ENCODE measurements at places on chromosomes 4 and X. TPM values are rescaled to one million over a fixed set of nuclear protein-coding genes. Genes with fewer than 3 reads are reported as not detected.

The SLC10A4 gene
- not detected for total RNA-seq

The ANTXR2 gene
- 87.5 TPM for total RNA-seq

The ASB5 gene
- total RNA-seq: not detected

The MEPE gene
- total RNA-seq: not detected

DNA sequence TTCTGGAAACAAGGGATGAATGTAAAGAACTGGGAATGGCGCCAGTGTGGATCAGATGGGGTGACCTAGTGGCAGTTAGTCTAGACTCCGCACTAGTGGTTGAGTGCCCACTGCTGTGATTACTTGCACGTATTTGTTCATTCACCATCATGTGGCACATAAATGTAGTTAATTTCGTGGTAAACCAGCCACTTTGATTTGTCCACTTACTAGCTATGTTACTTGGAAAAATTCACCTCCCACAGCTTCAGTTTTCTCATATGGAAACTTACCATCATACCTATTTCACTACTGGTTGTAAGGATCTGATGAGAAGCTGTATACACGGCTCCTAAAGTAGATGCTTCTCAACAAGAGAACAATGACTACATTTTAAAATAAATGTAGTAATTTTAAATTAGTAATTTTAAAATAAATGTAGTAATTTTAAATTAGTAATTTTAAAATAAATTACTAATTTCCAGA, 394 bp upstream of the DYNLT3 start:
- H3K27ac ChIP-seq: peak overlapping the region; percentile 43
- H3K36me3 ChIP-seq: no peaks in the 10 kb centered on the region
- peak overlapping the region; percentile 84 for H3K4me3 ChIP-seq
- no peaks in the 10 kb centered on the region for H3K27me3 ChIP-seq

- peak overlapping the region; percentile 19 for H3K27ac ChIP-seq
- H3K36me3 ChIP-seq: no peaks in the 10 kb centered on the region
- no peaks in the 10 kb centered on the region for H3K27me3 ChIP-seq
- peak; percentile 82 for DNase-seq
- peaks cover 44% of the 10 kb centered on the region for H3K4me1 ChIP-seq
Observed at GRCh38 chr4:111632641-111633151, 512.6 kb upstream of the FAM241A start.

- peak; percentile 81 for DNase-seq
- H3K4me3 ChIP-seq: peak overlapping the region; percentile 92
- H3K27me3 ChIP-seq: no peaks in the 10 kb centered on the region
- H3K4me1 ChIP-seq: peaks cover 31% of the 10 kb centered on the region
- H3K27ac ChIP-seq: peak overlapping the region; percentile 65
Observed at GRCh38 chr4:125315576-125316400, 1.0 kb downstream of the FAT4 start.

GRCh38 chr4:174244441-174244840, 39.0 kb downstream of the FBXO8 start:
- peaks cover 9% of the 10 kb centered on the region for H3K4me1 ChIP-seq
- no peaks in the 10 kb centered on the region for H3K27me3 ChIP-seq
- peaks cover 9% of the 10 kb centered on the region for H3K36me3 ChIP-seq
- H3K27ac ChIP-seq: no peak overlapping the region

GRCh38 chr4:150108691-150109090, 30.4 kb downstream of the DCLK2 start:
- no peaks in the 10 kb centered on the region for H3K27me3 ChIP-seq
- H3K4me1 ChIP-seq: no peaks in the 10 kb centered on the region
- H3K36me3 ChIP-seq: no peaks in the 10 kb centered on the region
- no peak for DNase-seq
- H3K27ac ChIP-seq: no peak overlapping the region

GRCh38 chr4:96698831-96699230, 858.9 kb downstream of the PDHA2 start:
- H3K27ac ChIP-seq: no peak overlapping the region
- H3K27me3 ChIP-seq: no peaks in the 10 kb centered on the region
- no peaks in the 10 kb centered on the region for H3K4me1 ChIP-seq

DNA sequence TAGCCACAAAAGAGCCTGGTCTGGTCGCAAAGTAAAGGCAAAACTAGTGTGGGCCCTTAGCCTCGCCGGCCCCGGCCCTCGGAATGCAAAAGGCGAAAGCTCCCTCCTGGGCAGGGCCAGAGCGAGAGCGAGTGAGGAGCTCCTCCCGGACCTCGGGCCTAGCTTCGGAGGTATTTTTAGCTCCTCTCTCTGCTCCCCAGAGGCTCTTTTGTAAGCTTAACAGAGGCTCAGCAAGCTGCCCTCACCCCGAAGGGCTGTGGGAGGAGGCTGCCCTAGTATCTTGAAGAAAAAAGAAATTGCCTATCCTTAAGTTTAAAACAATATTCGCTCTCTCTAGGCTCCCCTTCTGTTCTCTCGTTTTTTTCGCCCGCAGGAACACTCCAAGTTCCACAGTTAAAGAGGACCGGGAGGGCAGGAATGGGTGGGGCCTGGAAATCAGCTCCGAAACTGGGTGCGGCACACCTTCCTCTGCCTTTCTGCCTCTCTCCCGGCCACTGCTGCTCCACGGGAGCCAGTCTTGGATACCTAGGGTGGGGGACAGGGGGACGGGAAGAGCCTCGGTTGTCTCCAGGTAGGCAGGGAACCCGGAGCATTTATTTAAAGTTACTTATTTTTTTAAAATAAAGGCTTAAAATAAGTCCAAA, 12.1 kb downstream of the HAND2 start:
- H3K4me3 ChIP-seq: no peak overlapping the region
- H3K27me3 ChIP-seq: no peaks in the 10 kb centered on the region
- H3K27ac ChIP-seq: no peak overlapping the region
- H3K36me3 ChIP-seq: no peaks in the 10 kb centered on the region
- peaks cover 32% of the 10 kb centered on the region for H3K4me1 ChIP-seq

DNA sequence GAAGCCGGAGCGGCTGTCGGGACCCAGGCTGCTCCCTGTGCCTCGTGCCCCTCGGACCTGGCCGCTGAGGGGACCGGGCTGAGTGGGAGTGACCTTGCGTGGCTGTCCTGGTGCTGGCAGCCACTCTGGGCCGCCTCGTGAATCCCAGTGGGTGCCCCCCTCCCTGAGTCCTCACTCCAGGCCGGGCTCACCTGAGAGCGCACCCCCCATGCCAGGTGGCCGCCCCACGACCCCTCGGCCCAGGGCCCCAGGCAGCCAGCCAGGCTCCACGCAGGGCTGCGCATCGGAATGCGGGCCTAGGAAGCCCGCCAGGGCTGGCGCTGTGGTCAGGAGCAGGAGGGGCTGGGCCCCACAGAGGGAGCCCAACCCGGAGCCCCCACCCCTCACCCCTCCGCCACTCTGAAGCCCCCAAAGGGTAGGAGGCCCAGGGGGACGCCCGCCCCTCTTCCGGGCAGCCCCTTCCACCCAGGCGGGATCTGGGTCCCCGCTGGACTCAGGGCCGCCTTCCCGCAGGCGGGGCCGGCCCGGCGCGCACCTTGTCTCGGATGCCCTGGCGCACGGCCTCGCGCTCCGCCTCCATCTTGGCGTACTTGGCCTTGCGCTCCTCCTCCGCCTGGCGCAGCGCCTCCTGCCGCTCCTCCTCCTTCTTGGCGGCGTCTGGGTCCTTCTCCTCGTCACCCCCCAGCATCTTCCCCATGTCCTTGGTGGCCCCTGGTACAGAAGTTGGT, 33.9 kb downstream of the CPLX1 start:
- DNase-seq: peak; percentile 58
- H3K27ac ChIP-seq: no peak overlapping the region
- H3K27me3 ChIP-seq: peaks cover 59% of the 10 kb centered on the region
- H3K4me3 ChIP-seq: no peak overlapping the region
- H3K36me3 ChIP-seq: no peaks in the 10 kb centered on the region

- no peak overlapping the region for H3K4me3 ChIP-seq
- no peaks in the 10 kb centered on the region for H3K27me3 ChIP-seq
- H3K4me1 ChIP-seq: no peaks in the 10 kb centered on the region
- no peak overlapping the region for H3K27ac ChIP-seq
Observed at GRCh38 chrX:100207331-100208024, 202.6 kb downstream of the PCDH19 start.

- H3K4me3 ChIP-seq: no peak overlapping the region
- no peak for DNase-seq
- H3K4me1 ChIP-seq: no peaks in the 10 kb centered on the region
- no peaks in the 10 kb centered on the region for H3K36me3 ChIP-seq
- no peaks in the 10 kb centered on the region for H3K27me3 ChIP-seq
- no peak overlapping the region for H3K27ac ChIP-seq
Observed at GRCh38 chrX:146602246-146602645, 207.3 kb upstream of the CXorf51B start.
